ENCODE measurements at places on chromosomes 1 and 21. TPM values are rescaled to one million over a fixed set of nuclear protein-coding genes. Genes with fewer than 3 reads are reported as not detected.

CD1B gene
- total RNA-seq = not detected

SELP gene
- total RNA-seq = 1.2 TPM

NBPF4 gene
- not detected for total RNA-seq

NBPF10 gene
- 0.40 TPM for total RNA-seq

HENMT1 gene
- total RNA-seq = 1.6 TPM

CFHR3 gene
- total RNA-seq = not detected

IL23R gene
- total RNA-seq = not detected

GIPC2 gene
- 32.3 TPM for total RNA-seq

KRTAP13-2 gene
- not detected for total RNA-seq

KRTAP10-7 gene
- total RNA-seq = not detected

OR11L1 gene
- total RNA-seq = not detected

VWA5B1 gene
- not detected for total RNA-seq

THAP3 gene
- 13.5 TPM for total RNA-seq

CD101 gene
- total RNA-seq = 0.44 TPM

SAMSN1 gene
- 0.60 TPM for total RNA-seq

HSF2BP gene
- 0.44 TPM for total RNA-seq

F13B gene
- total RNA-seq = under 0.01 TPM

SLAMF6 gene
- not detected for total RNA-seq

AIM2 gene
- not detected for total RNA-seq

TAF1A gene
- total RNA-seq = 2.4 TPM

CHAF1B gene
- total RNA-seq = 2.2 TPM

Measured in lung microvascular endothelial cell (primary cell).